Fibroblast of lung (primary cell): ENCODE measurements at places on chromosomes 7 and 10.

DNA sequence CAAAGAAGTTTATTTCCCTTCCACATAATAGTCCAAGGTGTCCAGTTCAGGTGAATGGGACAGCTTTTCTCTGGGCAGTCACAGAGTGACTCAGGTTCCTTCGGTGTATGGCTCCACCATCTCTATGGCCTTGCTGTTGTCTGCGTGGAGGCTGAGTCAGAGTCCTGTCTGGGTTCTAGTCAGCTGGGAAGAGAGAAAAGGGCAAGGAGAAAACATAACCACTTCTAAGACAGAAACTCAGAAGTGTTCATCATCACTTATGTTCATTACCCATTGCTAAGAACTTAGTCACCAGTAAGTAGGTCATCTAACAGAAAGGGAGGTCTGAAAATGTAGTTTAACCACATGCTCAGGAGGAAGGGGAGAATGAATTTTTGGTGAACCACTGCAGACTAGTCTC lies 32.4 kb upstream of the CCDC7 start:
- DNase-seq = peak; percentile 73

DNA sequence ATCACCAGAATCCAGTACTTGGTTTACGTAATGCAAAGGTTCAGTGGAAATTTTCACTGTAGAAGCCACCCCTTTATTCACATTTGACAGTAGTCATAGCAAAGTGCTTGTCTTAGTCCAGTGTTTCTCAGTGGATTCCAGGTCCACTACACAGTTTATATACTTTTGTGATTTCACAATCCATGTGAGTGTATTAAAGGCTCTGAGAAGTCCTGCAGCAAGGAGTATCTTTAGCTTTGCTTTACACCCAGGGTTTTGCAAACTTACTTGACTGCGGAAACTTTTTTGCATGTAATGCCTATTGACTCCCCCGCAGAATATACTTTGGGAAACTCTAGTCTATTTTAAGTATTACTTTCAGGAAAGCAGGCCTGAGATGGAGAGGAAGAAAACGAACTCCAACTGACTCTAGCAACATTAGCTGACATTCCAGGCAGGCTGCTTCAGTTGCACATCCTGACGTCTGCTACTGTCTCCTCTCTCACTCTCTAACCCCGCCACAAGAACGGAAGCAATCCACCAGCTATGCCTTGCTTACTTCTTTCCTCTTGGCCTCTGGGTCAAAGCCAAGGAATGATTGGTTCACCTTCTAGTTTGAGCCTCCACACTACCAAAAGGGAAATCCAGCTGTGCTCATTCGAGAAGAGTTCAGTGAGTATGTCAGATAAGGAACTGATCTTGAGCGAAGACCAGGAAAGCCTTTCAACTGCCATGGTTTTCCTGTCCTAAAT lies 6.2 kb downstream of the PLXNA4 start:
- no peak for DNase-seq

DNA sequence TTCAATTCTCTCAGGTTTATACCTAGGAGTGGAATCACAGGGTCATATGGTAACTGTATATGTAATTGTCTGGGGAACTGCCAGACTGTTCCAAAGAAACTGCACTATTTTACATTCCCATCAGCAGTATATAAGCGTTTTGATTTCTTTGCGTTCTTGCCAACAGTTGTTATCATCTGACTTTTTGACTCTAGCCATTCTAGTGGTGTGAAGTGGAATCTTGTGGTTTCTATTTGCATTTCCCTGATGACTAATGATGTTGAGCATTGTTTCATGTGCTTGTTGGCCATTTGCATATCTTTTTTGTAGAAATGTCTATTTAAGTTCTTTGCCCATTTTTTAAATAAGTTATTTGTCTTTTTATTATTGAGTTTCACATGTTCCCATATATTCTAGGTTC lies 44.3 kb upstream of the ZC3HAV1 start:
- peak; percentile 31 for DNase-seq

GRCh38 chr10:24883176-24883575 lies 69.2 kb downstream of the PRTFDC1 start:
- DNase-seq = no peak

- DNase-seq = no peak
These were observed 107.4 kb upstream of the INSYN2A start for GRCh38 chr10:127303746-127304145.

GRCh38 chr10:82922046-82922445 lies 1047.1 kb downstream of the NRG3 start:
- no peak for DNase-seq

- peak; percentile 95 for DNase-seq
These were observed 31.5 kb upstream of the SH2D4B start for GRCh38 chr10:80506189-80506575.

GRCh38 chr10:132899751-132900065 lies 42.7 kb downstream of the CFAP46 start:
- no peak for DNase-seq

DNA sequence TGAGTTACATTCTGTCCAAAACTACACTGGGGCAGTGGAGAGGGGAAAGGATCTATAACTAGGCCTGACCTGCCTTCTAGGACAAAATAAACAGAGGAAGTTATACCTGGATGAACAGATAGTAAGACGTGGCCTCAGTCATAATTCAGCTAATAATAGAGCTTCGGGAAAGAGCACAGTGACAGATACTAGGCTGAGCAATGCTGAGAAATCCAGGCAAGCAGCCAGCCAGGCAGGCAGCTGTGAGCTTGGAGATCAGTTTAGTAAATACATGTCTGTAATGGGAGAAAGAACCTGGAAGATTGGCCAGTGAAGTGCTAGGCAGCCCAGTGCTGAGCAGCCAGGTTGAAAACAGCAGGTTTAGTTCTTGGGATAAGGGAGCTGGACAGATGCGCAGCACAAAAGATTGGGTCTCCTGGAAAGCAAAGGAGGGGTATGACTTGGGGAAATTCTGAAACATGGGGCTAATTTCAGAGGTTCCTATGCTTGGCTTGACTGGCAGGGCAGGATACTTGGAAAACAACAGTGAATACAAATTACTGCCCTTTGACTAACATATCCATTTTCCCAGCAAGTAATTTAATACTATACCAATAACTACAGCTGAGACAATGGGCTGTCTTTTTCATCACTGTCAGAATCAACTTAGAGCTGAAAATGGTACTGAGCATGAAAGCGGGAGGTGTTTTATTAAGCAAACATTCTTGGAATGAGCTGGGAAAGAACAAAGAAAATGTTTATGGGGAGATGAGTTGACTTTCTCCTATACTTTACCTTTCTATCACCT lies 140.8 kb downstream of the DGKB start:
- DNase-seq = peak; percentile 86

GRCh38 chr7:127838816-127839415 lies 186.9 kb downstream of the SND1 start:
- peak; percentile 73 for DNase-seq

GRCh38 chr10:45144326-45145070 lies 143.8 kb downstream of the ZNF22 start:
- no peak for DNase-seq

DNA sequence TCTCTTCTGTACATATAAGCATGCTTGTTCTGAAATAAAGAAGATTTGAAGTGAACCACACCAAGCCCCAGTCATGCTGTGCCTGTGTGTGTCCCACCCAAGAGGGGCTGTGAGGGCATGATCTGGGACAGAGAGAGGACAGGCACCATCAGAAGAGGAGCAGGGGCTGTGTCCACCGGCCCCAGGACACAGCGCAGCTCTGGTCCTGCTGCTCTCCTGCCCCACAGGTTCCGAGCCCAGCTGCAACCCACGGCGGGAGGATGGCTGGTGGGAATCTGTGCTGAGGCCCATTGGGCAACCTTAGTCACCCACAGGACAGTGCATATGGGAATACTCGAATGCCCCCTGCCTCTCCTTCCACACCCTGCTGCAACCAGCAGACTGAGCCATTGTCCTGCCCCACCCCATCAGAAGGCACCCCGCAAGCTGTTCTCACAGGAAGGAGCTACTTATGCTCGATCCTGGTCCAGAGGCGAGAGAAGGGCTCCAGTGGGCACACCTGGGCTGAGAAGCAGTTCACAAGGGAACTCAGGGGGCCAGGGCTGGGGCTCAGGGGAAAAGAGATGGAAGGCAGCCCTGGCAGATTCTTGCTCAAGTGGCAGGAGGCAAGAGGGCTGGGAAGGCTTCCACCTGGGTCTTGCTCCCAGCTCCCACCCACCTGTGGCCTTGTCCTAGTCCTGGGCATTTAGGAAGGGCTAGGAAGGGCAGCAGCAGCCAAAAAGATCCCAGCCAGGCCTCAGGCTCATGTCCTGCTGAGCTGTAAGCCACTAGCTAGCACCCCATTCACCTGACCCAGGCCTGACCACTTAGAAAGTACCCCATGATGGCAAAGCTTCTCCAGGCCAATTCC lies 31.9 kb downstream of the LDB3 start:
- no peak for DNase-seq

- DNase-seq = no peak
These were observed 21.3 kb downstream of the DOCK1 start for GRCh38 chr10:126926568-126926967.

DNA sequence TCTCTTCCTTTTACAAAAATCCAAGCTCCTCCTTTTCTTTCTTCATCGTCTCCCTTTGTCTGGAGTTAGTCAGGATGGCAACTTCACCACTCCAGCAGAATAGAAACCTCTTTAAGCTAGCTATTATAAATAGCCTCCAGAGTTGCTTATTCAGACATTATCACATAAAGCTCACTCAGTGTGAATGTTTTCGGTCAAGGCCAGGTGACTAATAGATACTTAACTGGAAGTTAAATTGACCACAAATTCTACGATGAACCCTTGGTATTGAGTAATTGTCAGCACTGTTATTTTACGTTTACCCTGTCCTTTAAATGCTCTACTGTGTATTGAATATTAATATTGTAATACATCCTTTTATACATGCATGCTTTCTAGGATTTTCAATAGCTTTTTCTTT lies 340.4 kb downstream of the OTUD1 start:
- DNase-seq = no peak

DNA sequence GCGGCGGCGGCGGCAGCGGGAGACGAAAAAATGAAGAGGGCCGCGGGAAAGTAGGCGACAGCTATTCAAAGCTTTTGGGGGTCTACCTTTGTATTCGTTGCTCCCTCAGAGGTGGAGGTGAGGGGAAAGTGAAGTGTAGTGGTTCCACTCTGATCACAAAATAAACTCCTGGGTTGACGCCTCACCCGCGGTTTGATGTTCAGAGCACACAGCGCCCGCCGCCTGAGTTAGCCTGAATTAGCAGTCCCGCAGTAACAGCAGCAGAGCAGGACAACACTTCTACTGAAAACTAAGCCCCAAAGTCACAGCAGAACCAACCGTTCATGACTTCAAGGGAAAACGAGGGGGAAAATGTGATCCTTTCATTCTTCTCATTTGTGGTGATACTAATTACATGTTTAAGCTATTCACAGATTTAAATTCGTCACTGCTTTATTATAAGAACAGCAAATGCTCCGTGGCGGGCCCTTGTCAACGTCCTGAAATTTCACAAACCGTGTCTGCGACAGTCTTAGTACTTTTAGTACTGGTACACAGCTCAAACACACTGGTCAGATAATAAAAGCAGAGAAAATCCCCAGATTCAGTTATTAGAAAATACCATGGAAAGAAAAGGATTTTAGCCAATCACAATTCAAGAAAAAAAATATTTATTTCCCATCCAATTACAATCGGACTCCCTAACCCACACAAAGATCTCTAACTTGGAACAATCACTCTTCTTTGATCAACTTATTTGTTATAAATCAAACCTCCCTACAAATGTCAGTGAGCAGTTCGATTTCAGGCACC lies 563 bp upstream of the JMJD1C start:
- DNase-seq = peak; percentile 66

DNA sequence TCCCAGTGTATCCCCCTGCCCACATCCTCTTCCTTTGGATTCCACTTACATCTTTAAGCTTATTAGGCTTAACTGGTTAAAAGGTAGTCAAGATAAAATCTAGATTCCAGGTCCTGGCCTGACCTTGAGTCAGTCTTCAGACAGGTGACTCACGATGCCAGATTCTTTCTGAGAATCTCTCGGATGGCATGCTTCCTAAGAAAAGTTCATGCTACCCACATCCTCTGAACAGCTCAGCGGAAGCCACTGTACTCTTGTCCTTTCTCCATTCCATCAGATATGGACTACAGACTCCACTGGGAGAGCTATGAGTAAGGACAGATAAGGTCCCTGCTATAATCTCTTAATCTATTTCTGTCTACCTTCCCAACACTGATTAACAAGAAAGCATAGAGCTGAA lies 43.4 kb downstream of the DNMBP start:
- peak; percentile 48 for DNase-seq

- DNase-seq = no peak
These were observed 156.9 kb upstream of the ADCY1 start for GRCh38 chr7:45417268-45417667.

- DNase-seq = no peak
These were observed 145.0 kb downstream of the DKK1 start for GRCh38 chr10:52459097-52459496.

- DNase-seq = peak; percentile 96
These were observed 1.5 kb downstream of the PTPN12 start for GRCh38 chr7:77538281-77539212.

DNA sequence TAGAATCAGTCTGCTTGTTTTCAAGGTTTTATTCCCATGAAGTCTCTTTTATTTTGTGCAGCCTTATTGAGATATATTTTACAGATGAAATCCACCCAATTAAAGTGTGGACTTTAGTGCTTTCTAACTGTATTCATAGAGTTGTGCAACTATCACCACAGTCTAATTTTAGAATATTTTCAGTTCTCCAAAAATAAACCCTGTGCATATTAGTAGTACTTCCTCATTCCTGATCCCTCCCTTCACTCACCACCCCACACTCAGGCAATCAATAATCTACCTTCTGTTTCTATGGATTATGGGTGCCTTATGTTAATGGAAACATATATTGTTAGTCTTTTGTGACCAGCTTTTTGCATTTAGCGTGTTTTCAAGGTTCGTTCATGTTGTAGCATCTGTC lies 185.7 kb upstream of the TMEM72 start:
- DNase-seq = peak; percentile 34

- DNase-seq = peak; percentile 2
These were observed 895 bp downstream of the VSTM2A start for GRCh38 chr7:54543051-54543488.

GRCh38 chr7:71186535-71187057 lies 54.7 kb downstream of the GALNT17 start:
- no peak for DNase-seq

GRCh38 chr10:80144696-80145131 lies 12.2 kb downstream of the PLAC9 start:
- DNase-seq = no peak

GRCh38 chr10:17227367-17228090 lies 512 bp upstream of the VIM start:
- peak; percentile 47 for DNase-seq

DNA sequence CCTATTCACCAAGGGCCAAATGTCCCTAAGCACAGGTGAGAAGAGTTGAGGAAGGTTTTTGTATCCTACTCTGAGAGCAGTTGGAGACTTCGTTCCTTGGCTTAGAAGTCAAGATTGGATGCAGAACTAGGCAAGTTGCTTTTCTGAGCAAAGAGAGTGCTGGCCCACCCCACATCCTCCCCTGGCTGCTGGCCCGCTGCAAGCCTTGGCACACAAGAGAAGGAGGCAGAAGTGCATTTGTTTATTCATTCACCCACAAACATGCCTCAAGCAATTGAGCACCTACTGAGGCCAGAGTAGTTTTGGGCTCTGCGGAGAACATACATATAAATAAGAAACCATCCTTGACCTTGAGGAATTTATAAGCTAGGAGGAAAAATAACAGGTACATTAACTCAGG lies 318.9 kb downstream of the KCNMA1 start:
- no peak for DNase-seq

GRCh38 chr10:127215866-127216265 lies 19.5 kb upstream of the INSYN2A start:
- DNase-seq = no peak
